ENCODE measurements at places on chromosomes 7 and 10. TPM values are rescaled to one million over a fixed set of nuclear protein-coding genes. Genes with fewer than 3 reads are reported as not detected.

ANXA8 gene
- polyA plus RNA-seq = 11.1 TPM

ADIRF gene
- 1,031 TPM for polyA plus RNA-seq

NSUN5 gene
- polyA plus RNA-seq = 27.5 TPM

C7orf33 gene
- polyA plus RNA-seq = not detected

RBP3 gene
- polyA plus RNA-seq = not detected

NKX1-2 gene
- polyA plus RNA-seq = not detected

Measured in adipose tissue (tissue), 3 donors.